Stimulated activated naive B cell treated with anti-CD40 and anti-IgM and Interleukin-4, amounts not matched to agents 10 μg/mL and 1 μg/mL and 100 μg/mL, for 72 hours (primary cell): ENCODE measurements at places on chromosomes 16 and 17.
A peak's percentile ranks its signal among the peaks of the same experiment; 100 is the strongest.

DNA sequence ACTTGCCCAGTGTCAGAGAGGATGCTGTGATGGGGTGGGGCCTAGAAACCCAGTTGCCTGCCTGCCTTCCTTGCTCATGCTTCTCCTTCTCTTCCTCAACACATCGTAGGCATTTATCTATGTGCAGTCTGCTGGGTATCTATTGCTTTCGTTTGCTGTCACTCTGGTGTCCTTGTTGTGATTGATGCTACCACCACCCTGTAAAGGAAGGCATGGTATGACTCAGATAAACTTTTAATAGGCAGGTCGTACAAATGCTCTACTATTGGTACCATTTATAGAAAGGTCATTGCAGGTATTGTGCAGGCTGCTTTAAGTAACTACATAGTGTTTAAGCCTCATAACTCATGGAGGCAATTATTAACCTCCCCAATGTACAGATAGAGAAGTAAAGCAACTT lies 368.9 kb downstream of the UTP18 start:
- DNase-seq: no peak

GRCh38 chr16:62010186-62010585 lies 26.1 kb downstream of the CDH8 start:
- no peak for DNase-seq

GRCh38 chr17:81328978-81329926 lies 34.1 kb upstream of the SLC38A10 start:
- DNase-seq: no peak

DNA sequence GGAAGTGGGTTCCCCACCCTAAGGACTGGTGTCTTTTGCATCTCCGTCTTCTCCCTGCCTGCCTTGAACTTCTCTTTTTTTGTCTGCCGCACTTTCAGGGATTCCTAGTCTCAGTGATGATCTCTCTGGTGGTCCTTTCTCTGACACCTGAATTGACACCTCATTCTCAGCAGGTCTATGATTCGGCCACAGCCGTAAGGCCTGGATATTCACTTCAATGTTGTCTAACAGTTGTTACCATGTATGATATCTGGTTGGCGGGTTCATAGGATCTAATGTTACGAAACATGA lies 25.1 kb upstream of the SLC47A1 start:
- DNase-seq: peak; percentile 13

DNA sequence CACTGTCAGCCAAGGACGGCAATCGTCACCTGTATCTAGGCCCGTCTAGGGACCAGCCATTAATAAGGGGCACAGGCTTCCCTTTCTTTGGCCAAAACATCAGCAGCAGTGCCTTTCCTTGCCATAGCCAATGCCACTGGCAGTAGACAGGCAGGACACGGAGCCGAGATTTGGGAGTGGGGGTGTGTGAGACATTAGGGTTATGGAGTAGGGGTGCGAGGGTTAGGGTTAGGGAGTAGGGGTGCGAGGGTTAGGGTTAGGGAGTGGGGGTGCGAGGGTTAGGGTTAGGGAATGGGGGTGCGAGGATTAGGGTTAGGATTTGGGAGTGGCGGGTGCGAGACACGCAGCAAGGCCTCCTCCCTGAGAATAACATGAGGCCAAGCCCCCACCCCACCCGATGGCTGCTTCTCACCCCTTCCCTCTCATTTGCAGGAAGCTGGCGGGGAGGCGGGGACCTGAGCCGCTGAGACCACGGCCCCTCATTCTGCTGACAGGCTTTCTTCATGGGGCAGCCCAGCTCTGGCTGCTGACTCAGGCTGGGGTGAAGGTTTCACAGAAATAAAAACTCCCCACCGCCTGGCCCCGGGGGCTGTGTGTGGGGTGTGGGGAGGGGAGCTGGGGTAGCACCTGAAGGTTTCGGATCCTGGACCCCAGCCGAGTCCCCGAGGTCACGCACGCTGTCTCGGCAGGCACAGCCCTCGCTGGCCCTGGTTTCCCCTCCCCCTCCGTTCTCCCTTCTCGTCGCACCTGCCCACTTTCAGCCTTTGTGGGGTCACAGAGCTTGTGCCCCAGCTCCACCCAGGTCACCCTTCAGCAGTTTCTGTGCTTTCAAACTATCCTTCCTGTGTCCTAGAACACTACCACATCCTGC lies 93.8 kb downstream of the PGS1 start:
- no peak for DNase-seq

DNA sequence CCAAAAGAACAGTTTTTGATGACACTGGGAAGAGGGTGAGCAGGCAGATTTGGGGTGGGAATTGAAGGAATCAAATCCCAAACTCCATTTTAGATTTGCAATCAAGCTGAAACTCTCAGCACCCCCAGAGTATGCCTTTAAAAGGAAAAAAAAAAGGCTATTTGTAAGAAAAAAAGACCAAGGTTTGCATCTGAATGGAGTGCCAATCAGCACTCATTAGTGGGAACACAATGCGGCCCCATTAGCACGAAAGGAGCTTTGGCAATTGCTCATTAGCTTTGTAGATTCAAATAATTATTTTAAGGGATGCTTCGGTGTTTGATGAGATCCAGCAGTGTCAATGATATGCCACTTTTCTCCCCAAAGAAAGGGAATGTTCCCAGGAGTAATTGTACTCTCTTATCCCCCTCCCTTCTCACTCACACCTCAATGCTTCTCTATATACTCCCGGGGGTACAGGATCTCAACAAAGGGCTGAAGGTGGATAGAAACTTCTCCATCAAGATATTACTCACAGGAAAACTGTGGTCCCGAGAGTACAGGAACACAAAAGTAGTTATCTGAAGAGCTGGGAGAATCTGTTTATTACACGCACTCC lies 32.2 kb downstream of the CHP2 start:
- no peak for DNase-seq

GRCh38 chr17:2647957-2648356 lies 54.5 kb downstream of the PAFAH1B1 start:
- DNase-seq: no peak
